ENCODE measurements at places on chromosomes 7 and 10.
A peak's percentile ranks its signal among the peaks of the same experiment; 100 is the strongest.

GRCh38 chr10:5624701-5625100 lies 41.7 kb downstream of the ASB13 start:
- DNase-seq, result no peak

DNA sequence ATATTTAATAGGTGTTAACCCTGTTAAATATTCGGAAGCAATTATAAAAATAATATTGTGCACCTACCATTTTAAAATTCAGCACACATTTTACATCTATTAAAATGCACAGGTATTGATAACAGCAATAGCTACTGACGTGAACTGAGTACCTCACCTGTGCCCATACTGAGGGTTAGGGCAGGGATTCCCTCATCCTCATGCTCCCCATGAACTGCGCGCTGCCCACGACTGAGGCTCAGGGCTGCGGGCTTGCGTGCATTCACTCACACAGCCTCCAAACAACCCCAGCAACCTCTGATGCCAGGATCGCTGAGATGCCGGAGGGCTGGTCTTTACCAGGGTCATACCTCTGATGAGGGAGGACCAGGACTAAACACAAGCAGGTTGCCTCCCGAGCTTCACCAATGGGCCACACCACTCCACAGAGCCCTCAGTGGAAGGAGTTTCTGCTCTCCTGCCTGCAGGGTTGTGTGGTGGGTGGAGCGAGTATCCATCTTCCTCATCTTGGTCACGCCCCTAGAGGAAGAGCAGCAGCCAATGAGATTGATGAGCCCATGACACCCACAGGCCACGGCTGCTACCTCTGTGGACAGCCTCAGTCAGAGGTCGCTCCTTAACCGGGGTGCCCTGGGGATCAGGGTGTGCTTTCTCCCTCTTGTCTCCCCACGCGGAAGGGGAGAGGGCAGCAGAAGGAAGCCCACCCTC lies 478.3 kb downstream of the TNS3 start:
- DNase-seq, result no peak

- peak; percentile 16 for DNase-seq
Measured at GRCh38 chr7:133051066-133051465, 30.8 kb downstream of the CHCHD3 start.

DNA sequence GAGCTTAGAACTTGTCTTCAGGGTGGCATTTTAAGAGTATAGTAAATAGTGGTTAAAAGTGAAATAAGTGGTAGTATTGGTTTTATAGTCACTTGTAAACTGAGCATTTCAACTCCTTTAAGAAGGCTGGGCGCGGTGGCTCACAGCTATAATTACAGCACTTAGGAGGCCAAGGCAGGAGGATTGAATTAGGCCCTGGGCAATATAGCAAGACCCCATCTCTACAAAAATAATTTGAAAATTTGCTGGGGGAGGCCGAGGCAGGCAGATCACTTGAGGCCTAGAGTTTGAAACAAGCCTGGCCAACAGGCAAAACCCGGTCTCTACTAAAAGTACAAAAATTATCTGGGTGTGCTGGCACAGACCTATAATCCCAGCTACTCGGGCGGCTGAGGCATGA lies 64.4 kb upstream of the BAMBI start:
- no peak for DNase-seq

GRCh38 chr10:92010047-92010735 lies 86.6 kb downstream of the BTAF1 start:
- no peak for DNase-seq

- peak; percentile 82 for DNase-seq
Measured at GRCh38 chr10:79407811-79408795, 37.3 kb downstream of the ZCCHC24 start.

DNA sequence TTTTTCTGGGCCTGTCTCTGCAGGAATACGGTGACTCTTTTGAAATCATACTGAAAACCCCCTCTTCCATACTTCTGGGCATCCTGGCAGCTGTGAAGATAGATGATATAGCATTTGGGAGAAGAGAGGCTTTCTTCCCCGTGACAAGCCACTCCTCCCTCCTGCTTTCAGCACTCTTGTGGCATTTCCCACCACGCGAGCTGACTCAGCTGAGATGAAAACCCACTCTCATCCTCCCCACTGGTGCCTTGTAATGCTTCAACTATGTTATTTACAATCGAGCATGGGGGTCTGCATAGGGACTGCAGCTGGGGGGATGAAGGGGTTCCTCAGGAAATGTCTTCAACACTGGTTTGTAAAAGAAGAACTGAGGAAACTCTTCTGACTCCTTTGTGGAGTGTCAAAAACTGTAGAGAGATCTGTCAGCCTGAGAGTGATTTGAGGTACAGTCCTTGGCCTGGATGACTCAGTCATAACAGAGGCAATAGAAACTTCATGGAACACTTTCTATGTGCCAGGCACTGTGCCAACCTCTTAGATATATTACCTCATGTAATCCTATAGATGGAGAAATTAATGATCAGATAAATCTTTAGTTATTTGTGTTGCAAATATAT lies 1.7 kb upstream of the TBATA start:
- DNase-seq, result peak; percentile 82

DNA sequence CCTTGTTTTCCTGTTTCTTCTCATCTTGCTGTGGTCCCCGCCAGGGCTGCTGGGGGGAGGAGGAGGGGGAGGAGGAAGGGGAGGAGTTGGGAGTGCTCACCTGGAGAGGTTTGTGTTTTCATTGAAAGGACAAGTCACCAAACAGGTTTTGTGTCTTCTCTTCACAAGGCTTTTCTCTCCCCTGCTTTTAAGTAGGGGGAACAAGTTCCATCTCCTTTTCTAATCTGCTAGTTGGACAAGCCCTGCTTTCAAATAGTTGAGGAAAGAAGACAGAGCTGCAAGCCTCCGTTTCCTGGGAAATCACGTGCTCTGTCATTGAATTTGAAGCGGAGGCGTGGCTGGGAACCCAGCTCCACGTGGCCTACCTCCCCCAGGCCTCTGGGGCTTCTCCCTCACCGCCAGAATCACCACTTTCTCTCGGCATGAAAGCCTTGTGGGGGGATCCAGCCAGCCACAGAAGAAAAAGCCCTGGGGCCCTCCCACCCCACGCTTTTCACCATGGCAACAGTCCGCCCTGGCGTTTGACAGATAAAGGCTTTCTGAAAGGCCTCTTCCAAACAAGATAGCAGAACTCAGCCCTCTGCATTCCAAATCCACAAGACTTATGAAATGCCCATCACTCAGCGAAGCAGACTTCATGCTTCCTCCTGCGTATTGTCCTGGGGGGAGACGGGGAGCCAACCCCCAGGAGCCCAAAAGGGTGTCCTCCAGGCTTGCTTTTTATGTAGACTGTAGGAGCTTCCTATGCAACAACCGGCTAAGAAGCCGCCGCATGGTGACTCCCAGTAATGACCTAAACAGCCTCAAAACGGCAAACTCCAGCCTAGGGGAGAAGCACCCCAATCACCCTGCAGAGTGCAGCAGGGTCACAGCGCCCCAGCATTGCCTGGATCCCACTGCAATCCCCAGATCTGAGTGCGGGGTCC lies 51.7 kb downstream of the PROSER2 start:
- peak; percentile 25 for DNase-seq

DNA sequence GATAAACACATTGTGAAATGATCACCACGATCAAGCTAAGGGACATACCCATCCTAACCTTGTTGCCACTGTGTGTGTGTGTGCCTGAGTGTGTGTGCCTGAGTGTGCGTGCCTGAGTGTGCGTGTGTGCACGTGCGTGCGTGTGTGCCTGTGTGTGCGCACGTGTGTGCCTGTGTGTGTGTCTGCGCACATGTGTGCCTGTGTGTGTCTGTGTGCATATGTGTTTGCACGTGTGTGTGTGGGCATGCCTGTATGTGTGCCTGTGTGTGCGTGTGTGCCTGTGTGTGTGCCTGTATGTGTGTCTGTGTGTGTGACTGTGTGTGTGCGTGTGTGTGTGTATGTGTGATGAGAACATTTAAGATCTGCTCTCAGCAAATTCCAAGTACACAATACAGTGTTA lies 244.1 kb upstream of the DPP6 start:
- DNase-seq, result no peak
